Heart left ventricle (tissue), 16 donors: ENCODE measurements at places on chromosomes 11 and 22.

- DNase-seq: peak; percentile 17
Observed at GRCh38 chr11:22466809-22467208, 128.6 kb downstream of the SLC17A6 start.

- DNase-seq: peak; percentile 64
Observed at GRCh38 chr11:63613517-63614135, 607 bp downstream of the PLAAT3 start.

- no peak for DNase-seq
Observed at GRCh38 chr11:10476342-10476741, 21.3 kb downstream of the AMPD3 start.

GRCh38 chr11:57566905-57567514 is 462 bp downstream of the UBE2L6 start:
- DNase-seq: peak; percentile 28

GRCh38 chr22:39416319-39416718 is 16.7 kb downstream of the TAB1 start:
- DNase-seq: no peak

DNA sequence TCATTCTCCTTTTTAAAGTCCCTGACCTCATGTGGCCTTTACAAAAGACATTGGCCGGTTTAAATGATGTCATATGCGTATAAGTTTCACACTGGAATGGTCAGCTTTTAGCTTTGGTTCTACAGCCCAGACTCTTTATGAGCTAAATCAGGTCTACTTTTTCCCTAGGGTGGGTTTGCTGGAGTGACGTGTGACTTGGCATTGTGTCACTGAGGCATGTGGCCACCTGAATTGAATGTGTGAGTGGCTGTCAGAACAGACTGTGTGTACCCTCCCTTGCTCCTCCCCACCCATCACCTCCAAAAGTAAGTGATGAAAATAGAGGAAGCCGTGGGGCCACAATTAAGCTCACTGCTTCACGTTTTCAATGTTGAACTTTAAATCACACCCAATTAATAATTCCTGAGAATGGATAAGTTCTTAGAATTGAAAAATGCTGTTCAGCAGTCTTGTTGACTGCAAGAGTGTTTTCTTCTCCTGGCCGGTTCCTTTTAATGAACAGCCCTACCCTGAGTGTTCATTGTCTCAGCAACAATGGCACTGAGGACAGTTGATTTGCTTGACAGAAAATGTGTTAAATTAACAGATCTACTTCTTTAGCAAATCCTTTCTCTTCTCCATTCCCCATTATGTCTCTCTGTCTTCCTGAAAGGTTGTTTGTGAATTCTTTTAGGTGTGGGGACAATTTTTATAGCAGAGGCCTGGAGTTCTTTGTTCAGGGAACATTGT is 11.3 kb downstream of the CECR2 start:
- DNase-seq: no peak

GRCh38 chr11:48050304-48050703 is 69.9 kb downstream of the PTPRJ start:
- DNase-seq: no peak

- DNase-seq: peak; percentile 59
Observed at GRCh38 chr22:33923660-33924246, 3.5 kb upstream of the LARGE1 start.

GRCh38 chr22:37657590-37658132 is 862 bp upstream of the PDXP start:
- no peak for DNase-seq

DNA sequence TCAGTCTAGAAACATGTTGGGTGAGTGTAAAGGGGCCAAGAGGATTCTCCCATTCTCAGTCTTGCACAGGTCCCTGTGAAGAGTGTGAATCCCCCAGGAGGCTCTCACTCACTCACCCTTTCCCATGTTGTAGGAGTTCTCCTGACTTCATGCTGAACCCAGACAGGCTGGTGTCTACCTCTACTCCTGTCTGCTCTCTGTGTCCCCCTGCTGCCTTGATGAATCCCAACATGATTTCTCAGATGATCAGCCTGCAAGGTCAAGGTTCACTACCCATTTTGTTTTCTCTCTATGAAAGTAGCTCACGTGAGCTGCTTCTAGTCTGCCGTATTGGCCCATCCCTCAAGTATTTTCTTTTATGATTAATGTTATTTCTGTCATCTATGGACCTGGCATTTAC is 500.6 kb downstream of the ETS1 start:
- DNase-seq: no peak

DNA sequence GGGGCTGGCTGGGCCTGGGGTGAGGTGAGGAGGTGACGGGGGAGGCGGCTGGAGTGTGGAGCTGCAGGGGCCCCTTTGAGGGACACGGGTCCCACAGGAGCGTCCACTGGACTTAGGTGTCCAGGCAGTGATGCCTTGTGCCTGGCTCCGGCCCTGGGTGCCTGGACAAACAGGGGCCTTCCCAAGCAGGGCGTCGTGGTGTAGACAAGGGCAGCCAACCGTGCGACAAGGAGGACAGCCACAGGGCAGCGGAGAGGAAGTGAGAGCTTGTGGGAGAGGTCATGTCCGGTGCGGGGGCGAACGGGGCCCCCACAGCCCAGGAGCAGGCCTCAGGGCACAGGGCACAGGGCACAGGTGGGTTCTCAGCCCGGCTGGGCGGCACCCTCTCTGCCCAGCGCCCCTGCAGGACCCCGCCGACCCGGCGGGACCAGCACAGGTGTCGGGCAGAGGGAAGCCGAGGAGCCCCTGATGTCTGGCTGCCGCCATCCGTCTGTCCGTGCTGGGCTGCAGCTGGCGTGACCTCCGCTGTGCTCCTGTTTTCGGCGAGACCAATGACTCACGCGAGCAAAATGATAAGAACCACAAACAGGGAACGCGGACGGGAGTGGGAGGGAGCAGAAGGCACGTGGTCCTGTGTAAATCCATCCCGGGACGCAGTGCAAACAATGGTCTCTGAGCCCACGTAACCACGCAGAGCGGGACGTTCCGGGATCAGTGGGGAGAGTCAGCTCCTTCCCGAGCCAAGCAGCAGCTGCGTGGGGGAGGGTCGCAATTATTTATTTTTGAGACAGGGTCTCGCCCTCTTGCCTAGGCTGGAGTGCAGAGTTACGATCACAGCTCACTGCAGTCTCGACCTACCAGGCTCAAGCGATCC is 49.1 kb upstream of the A4GALT start:
- peak; percentile 77 for DNase-seq
